AG09319 (cell line): ENCODE measurements at places on chromosomes 5 and 9.

- no peak for DNase-seq
Observed at GRCh38 chr5:139481122-139481533, 1.4 kb downstream of the STING1 start.

- no peak for DNase-seq
Observed at GRCh38 chr5:43623048-43623680, 20.2 kb downstream of the NNT start.

DNA sequence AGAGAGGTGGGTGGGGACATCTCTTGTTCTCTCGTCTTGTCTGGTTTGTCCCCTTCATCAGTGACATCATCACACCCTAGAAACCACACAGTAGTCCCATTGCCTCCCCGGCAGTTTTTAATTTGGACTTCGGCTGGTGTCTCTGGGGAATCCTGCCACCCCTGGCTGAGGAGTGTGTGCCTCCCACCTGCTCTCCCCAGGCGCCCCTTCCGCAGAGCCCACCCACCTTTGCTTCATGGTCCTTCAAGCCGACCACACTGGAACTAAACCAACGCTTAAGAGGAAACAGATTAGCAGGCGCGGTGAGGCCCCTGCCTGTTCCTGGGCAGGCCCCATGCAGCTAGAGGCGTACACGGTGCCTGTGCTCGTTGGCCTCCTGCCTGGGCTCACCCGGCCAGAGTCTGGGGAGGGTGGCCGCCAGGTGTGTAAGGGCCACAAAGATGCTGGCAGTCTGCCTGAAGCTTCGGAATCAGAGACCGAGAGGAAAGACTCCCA is 107.6 kb upstream of the SPRY4 start:
- no peak for DNase-seq

GRCh38 chr9:86674487-86674886 is 272.8 kb downstream of the GAS1 start:
- no peak for DNase-seq

DNA sequence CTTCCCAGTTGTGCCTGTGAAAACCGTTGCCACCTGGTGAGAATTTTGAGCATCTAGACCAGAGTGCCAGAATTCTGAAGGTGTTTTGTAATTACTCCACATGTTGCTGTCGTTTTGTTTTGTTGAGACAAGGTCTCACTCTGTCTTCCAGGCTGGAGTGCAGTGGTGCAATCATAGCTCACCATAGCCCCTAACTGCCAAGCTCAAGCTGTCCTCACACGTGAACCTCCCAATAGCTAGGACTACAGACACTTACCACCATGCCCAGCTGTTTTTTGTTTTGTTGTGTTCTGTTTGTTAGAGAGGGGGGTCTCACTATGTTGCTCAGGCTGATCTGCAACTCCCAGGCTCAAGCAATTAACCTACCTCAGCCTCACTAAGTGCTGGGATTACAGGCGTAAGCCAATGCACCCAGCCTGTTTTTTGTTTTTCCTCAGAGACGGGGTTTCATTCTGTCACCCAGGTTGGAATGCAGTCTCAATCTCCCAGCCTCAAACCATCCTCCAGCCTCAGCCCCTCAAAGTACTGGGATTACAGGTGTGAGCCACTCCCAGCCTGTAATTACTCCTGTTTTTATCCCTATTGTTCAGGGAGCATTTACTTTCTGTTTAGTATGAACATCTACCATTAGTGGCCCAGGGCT is 121.1 kb upstream of the DMRT1 start:
- no peak for DNase-seq

DNA sequence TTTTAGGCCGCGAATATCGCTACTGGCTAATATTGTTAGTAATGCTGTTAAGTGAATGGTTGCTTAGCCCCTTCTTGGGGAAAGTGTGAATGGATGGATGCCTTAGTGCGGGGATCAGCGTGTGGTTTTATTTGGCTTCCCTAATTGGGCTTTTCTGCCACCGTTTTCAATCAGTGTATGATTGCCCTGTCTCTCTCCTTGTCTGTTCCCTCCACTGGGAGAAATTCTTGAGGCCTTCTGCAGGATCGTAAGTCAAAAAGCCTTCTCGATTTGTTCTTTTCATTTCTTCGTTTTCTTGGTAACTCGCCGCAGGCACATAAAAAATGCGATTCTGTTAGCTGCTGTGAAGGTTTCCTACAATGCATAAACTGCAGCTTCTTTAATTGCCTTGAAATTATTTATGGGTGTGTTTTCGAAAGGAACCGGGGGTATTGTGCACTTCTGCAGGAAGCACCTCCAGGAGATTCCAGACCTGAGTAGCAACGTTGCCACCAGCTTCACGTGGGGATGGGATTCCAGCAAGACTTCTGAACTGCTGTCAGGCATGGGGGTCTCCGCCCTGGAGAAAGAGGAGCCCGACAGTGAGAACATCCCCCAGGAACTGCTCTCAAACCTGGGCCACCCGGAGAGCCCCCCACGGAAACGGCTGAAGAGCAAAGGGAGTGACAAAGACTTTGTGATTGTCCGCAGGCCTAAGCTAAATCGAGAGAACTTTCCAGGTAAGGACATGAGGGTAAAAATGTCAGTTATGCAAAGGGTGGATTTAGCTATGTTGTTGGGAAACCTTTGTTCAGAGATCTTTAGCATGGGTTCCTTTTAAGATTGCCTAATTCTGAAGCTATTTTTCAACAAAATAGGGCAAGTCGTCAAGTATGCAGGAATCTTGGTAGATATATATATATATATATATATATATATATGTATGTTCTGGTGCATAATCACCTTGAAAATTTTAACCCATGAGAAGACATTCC is 700 bp downstream of the SKP2 start:
- DNase-seq = no peak

GRCh38 chr5:78407458-78407857 is 47.0 kb downstream of the SCAMP1 start:
- DNase-seq = no peak

- no peak for DNase-seq
Observed at GRCh38 chr5:15463231-15463980, 36.6 kb upstream of the FBXL7 start.

GRCh38 chr9:78400496-78400895 is 103.6 kb downstream of the PSAT1 start:
- DNase-seq = no peak

GRCh38 chr5:14851597-14851996 is 20.0 kb downstream of the ANKH start:
- DNase-seq = no peak

- DNase-seq = no peak
Observed at GRCh38 chr5:135497971-135498636, 37.7 kb downstream of the NEUROG1 start.

DNA sequence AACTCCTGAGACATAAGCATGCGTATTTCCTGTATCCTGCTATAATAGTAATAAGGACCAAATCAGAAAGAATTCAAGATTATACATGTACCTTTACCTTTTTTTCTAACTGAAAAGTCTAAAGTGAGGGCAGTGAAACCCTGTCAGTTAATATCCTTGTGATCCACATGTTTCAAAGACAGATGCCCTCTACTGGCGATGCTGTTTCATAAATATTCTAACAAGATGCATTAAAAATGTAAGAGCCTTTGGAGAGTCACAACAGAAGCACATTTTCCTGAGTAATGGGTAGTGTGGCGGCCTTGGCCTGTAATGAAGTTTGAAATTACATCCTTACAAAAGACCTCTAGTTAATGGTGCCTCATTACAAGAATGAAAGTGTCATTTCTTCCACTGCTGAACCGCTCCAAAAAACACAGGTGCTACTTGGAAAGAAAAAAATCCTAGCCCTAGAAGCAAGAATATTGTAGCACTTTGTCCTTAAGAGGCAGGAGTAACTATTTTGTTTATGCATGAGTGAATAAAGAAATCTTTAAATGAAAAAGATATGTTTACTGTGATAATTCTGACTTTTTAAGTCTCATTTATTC is 232.6 kb downstream of the EPB41L4A start:
- peak; percentile 10 for DNase-seq

GRCh38 chr9:32884482-32884881 is 101.1 kb downstream of the TMEM215 start:
- no peak for DNase-seq

DNA sequence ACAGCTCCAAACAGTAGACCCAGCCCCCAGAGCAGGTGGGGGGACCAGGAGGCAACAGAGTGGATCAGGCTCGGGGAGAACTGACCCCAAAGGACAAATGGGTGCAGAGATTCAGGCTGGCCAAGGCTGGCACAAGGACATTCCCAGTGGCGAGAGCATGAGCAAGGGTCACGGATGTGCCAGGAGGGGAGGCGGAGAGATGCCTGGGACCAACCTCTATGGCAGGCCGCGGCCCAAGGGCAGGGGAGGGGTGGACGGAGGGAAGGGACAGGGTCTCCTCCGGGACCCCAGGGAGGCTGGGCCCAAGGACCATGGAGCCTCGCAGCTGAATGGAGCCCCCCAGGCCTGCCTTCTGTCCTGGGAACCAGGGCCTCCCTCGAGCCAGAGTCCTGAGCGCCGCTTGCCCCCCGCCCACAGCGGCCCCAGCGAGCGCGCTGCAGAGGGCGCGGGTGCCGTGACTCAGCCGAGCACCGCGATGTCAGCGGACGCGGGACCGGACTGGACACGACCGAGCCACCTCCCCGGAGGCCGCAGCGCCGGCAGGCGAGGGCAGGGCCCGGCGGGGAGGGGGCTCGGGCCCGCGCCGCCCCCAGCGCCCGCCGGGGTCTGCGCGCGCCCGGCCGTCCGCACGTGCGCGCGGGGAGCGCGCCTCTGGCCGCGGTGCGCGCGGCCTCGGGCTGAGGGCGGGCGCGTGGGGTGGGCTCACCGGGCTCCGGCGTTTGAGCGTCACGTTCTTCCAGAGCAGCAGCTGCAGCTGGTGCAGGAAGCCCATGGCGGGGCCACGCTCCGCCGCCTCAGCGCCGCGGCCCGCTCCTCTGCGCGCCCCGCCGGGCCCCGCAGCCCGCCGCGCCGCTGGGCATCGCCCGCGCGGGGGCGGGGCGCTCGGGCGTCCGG is at the start of gene ABCA2:
TSS of gene ABCA2 (minus strand) at position 869 of the 894 bp plus-strand sequence. CDS start at position 772, 97 bp downstream.
- DNase-seq = no peak

DNA sequence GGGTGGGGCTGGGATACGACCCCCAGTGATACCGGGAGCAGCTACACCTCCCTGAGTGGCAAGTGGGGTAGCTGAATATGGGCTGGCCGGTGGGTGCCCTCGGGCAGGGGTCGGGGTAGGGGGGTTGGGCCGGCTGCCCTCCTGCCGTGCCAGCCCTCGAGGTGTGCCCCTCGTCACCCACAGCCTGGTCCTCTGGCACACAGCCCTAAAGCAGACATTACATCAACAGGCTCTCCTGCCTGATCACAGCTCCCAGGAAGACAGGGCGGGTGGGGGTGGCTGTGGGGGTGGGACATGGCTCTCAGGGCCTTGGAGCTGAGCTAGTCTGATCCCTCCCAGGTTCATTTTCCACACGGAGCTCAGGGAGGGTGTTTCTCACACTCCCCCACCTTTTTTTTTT is 23.2 kb downstream of the FBXW5 start:
- no peak for DNase-seq

GRCh38 chr9:88801214-88801796 is 190.0 kb upstream of the S1PR3 start:
- no peak for DNase-seq

DNA sequence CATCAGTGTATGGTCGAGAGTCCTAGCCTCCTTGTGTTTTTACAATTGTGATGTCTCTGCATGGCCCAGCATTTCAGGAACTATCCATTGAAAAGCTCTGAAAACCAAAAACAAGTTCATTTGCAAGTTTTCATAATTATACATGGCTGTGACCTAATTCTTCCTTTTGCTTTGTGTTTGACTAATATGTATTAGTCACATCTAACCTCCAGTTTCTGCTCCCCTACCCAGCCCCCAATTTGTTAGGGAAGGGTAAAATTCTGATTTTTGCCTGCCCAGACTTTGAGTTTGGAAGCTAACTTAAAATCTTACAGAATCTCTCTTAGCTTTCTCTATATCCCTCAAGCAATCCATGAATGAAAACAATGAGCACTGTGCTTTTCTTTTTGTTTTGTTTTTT is 128.2 kb upstream of the SEMA6A start:
- no peak for DNase-seq

DNA sequence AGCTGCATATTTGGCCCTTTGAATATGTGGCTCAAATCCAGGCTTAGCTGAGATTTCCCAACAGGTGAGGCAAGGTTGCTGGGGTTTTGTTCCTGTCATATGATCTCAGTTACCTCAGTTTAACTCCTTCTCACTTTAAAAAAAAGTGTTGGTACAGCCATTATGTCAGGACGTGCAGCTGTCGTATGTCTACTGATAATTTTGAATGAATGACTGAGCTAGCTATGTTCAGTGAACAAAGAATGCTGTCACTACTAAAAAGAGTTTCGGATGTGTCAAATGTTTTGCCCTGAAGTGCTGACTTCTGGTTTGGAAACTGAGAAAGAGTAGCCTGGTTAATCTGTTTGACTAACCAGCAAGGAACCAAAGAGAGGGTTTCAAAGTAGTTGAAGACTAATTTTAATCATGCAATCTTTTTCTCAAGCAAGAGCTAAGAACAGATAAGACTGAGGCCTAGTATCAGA is 106.3 kb upstream of the NR3C1 start:
- no peak for DNase-seq

DNA sequence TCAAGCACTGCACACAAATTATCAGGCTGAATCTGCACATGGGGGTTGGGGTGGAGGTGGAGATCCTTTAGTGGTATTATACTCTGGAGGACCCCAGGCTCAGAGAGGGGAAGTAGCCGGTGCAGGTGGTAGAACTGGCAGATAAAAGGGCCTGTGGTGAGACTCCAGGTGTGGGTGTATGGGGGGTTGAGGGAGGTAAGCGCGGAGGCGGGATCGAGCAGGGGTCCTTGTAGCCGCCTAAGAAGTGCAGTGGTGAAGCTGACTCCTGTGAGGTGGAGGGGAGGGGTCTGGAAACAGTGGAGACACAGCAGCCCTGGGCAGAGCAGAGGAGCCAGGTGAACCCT is 841 bp downstream of the ACSL6 start:
- no peak for DNase-seq

DNA sequence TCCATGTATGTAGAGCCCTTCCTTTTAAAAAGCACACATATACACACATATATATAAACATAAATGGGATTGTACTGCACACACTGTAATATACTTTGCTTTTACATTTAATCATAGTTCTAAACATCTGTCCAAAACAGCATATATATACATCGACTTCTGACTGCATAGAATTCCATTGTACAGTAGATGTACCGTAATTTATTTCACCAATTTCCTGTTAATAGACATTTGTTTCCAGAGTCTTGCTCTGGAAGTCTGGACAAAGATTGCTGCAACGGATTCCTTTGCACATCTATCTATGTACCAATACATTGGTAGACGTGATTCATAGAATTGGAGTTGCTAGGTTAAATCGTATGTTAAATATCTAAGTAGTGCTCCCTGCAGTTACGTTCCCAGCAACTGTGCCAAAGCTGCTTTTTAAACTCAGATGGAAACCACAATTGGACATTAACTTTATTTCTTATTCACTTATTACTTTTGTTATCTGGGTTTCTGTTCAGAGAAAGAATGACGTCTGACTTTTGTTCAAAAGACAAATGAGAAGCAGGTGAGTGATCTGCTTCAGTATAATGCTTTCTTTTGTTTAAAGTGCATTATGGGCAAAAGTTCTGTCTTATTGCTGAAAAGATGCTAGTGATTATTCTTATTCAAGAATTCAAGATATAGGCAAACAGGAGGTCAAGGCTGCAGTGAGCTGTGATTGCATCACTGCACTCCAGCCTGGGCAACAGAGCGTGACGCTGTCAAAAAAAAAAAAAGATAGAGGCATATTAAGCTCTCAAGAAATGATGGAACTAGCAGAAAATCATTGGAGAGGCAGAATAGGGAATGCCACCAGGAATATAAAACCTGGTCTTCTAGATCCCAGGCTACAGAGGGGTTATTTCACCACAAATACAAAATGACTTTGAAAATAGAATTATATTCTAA is 138.2 kb downstream of the FGF1 start:
- no peak for DNase-seq
